Activated naive CD4-positive, alpha-beta T cell treated with anti-CD3 and anti-CD28 coated beads, Interleukin-2, amount 50 U/mL, for 72 hours (primary cell): ENCODE measurements at places on chromosomes 3 and 15.
A peak's percentile ranks its signal among the peaks of the same experiment; 100 is the strongest.

DNA sequence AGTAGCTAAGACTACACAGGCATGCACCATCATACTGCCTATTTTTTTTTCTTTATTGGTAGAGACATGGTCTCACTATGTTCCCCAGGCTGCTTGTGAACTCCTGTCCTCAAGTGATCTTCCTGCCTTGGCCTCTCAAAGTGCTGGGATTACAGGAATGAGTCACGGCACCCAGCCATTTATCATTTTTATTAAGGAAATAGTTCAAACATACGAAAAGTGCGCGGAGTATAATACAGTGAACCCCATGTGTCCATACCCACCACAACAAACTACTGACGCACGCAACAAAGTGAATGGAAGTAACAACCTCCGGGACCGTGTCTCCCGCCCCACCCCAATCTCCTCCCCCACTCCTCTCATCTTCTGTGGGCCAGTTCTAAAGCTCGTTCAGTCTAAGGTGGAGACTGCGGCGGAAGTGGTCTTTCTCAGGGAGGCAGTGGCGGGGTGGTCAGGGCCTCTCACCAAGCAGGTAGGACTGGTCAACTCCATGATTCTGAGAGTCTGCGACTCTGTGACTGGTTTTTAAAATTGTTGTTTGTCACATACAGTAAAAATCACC lies 42.1 kb downstream of the DNAJB8 start:
- no peak for DNase-seq

DNA sequence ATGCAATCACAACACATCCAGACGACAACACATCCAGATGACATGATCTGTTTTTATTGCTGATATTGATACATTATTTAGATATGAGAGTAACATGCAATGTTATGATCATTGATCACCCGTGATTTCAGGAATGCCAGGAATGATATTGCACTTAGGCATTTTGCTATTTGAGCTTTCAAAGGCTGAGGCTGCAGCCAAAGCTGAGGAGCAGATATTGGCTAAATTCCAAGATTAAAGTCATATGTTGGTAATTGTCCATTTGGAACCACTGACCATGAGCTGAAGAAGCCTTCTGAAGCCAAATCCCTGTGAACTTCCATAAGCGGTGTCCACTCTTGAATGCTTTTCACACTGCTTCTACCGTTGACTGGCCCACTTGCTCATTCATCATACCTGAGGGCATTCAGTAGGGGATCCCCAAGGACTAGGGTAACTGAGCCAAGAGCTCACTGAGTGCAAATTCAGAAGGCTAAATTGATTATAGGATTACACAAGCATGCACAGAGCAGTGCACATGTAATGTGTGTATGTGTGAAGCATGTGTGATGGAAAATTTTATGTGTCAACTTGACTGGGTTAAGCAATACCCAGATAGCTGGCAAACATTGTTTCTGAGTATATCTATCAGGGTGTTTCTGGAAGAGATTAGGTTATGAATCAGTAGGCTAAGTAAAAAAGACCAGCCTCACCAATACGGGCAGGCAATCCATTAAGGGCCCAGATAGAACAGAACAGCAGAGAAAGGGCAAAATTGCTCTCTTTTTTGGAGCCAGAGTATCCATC lies 92.1 kb upstream of the PLAAT1 start:
- DNase-seq: no peak

- DNase-seq: peak; percentile 50
These were observed 140.0 kb upstream of the MEF2A start for GRCh38 chr15:99425657-99426301.

DNA sequence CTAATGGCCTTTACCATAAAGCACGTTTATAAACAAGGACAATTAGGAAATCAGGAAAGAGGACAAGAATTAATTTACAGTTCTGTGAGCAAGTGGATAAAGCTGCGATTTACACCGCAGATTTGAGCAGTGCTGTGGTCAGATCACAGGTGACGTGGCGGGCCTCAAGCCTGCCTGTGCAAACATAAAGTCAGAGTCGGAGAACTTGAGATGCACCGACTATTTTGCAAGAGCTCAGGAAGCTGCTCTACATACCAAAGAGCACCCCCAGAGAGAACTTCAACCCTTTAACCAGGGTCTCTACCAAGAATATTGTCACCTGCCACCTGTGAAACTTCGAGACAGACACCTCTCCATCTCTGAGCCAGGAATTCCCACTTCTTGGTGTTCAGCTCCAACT lies 35.7 kb downstream of the MECOM start:
- DNase-seq: no peak

GRCh38 chr15:56098195-56098863 lies 104.9 kb upstream of the NEDD4 start:
- no peak for DNase-seq

GRCh38 chr15:69140306-69140705 lies 20.1 kb upstream of the GLCE start:
- DNase-seq: no peak

DNA sequence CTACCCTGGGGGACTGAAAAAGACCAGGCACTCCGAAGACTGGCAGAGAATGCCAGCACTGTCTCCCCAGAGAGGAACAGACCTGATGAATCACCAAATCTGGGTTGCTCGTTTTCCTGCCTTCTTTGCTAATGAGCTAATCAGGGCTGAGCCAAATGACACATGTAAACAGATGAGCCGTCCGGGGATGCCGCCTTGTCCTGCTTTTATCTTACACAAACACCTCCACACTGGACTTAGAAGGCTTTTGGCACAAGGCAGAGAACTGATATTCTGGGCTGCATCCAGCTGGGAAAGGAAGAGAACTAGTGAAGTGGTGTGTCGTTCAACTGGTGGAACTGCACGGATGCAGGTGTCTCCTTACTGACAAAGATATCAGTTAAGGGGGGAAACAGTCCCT lies 88.1 kb downstream of the MECOM start:
- no peak for DNase-seq

DNA sequence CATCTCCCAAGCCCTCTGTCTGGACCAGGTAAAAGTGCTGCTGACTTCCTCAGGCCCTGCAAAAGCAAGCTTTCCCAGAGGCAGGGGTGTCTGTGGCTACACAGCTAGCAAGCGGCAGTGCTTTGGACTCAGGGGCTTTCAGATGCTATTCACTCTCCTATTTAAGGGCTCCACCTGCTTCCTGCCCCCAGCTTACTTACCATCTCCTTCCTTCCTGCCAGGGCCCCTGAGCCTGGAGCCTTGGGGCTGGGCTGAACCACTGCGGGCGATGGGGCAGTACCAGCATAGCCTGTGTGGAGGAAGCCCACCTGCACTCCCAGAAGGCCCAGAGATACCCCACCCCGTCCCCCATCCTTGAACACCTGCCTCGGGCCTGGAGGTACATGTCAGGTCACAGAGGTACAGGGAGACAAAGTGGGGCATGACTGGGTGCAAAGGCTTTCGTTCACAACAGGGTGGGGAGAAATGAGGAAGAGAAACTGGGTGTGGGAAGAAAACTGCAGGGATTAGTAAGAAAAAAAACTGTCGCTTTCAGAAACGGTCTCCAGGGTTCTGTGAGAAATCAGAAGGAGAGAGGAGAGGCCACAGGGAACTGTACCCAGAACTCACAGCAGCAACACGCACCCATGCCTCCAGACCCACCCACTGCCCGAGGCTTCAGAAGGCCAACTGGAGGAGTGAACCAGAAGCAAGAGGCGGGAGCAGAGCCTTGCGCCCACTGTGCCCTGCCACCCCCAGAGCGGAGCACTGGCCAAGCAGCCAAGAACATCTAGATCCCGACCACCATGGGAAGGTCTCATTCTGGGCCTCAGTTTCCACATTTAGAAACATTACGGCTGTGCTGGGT lies 49.5 kb downstream of the CCDC12 start:
- no peak for DNase-seq

- DNase-seq: no peak
These were observed 60.6 kb upstream of the RPL35A start for GRCh38 chr3:197889204-197889930.

DNA sequence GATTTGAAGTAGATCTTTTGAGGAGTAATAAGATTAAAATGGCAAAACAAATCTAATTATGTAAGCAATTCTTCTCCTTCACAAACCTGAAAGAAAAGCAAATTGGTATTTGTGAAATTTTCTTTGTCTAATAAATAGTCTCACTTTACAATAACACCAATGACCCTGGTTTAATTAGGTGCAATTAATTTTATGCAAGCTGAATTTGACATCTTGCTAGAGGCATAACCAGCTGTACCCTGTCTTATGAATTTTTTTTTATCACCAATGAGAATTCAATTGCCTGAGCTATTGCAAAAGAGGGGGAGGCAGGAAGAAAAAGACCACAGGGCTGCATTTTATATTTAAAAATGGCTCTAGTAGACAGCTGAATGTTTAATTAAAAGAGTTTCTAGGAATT lies 113.5 kb upstream of the IL12A start:
- no peak for DNase-seq

- no peak for DNase-seq
These were observed 21.8 kb downstream of the CDCP1 start for GRCh38 chr3:45124352-45124751.
